ENCODE measurements at places on chromosomes 4 and X.

DNA sequence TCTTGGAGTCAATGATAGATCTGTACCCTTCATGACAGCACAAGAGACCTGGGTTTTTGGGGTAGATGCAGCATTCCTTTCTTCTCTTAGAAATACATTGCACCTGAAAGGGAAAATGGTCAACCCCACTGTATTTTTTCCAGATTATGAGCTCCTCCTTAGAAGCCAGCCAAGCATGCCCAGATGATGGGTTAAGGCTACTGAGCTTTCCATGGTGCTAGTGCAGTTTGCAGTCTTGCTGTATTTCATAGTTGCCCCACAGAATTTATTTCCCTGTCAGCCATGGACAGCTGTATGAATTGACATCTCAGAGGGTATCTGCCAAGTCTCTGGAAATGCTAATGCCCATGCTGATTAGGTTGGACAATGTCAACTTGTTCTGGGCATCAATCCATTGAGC is 73.7 kb upstream of the H2AZ1 start:
- DNase-seq: no peak

GRCh38 chr4:10965196-10965595 is 280.6 kb upstream of the CLNK start:
- peak; percentile 37 for DNase-seq

GRCh38 chr4:133270021-133270570 is 121.0 kb downstream of the PCDH10 start:
- no peak for DNase-seq

- DNase-seq: peak; percentile 74
These were observed 1.8 kb downstream of the MAML3 start for GRCh38 chr4:140152013-140152703.

DNA sequence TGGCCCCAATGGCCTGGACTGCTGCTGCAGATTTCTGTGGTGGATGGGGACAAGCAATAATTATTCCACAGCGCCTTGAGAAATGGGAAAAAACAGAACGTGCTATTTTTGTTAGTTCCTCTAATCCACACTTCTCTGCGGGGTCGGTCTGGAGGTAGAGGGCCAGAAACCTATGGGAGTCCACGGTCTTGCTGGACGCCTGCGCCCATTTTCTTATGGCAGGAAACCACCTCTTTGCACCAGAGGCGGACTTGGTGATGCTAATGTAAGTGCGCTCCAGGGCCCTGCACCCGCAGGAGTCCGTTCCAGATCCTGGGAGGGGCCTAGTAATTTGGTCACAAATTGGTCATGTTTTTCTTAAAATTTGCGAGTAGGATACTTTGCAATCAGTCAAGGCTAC is 25.9 kb upstream of the CLDN24 start:
- DNase-seq: no peak

DNA sequence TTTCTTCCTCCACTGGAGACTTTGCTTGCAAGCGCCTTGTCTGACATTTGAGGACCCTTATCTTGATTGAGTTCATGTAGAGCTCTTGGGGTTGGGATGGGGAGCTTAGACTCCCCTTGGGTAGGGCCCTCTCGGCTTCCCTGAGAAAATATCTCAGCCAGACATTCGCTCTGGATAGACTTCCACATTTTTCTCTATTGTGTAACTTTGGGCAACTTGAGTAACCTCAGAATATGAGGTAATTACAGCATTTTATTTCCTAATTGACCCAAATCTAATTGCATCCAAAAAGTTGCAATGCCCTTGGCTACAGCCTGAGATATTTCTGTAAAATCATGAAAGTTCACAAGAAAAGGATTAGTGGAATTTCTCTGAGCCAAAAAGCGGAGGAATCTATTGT is 102.8 kb upstream of the MXRA5 start:
- no peak for DNase-seq

DNA sequence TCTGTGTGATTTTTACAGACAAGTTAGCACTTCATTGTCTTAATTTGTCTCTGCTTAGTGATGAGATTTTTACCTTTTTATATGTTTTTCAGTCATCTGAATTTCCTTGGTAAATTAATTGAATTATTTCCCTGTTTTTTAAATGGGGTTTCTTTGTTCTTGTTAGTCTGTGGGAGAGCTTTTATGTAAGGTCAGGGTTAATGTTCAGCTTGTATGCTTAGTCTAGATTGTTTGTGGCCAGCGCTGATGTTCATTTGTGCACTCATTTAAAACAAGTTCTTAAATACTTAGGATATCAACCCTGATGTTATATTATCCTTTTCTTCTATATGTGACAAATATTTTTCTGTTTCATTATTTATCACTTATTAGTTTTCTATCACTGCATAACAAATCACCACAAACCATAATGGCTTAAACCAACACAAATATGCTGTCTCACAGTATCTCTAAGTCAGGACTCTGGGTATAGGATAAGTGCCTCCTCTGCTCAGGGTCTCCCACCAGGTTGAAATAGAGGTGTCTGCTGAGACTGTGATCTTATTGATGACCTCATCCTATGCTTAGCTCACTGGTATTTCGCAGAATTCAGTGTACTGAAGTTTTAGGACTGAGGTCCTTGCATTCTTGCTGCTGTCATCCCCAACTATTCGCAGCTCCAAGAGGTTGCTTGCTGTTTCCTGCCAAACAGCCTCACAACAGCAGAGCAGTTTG is 53.2 kb downstream of the ATP10D start:
- no peak for DNase-seq

DNA sequence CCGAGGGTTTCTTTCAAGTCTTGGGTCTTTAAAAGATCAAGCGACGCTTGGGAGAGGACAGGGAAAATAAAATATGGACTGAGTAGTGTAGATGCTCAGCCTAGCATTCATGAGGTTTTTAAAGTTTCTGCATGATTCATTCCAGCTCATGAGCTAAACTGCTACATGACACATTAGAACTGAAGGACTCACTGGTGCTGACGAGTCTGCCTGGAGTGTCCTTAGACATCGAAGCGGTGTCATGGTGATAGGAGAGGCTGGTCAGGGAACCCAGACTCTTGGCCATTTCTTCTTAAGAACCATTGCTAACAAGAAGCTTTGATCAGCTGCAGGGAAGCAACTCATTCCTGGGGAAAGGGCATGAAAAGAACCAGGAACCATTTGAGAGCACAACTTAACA is 158.6 kb downstream of the TRIML1 start:
- no peak for DNase-seq

DNA sequence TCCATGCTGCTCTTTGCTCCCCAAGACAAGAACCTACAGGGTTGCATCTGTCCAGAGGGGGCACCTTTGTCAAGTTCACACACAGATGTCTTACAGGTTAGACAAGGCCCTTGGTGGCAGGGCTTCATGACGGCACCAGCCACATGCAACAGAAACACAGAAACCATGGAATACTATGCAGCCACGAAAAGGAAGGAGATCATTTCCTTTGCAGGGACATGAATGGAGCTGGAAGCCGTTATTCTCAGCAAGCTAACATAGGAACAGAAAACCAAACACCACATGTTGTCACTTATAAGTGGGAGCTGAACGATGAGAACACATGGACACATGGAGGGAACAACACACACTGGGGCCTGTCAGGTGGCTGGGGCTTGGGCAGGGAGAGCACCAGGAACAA is 85.1 kb upstream of the NDP start:
- no peak for DNase-seq

DNA sequence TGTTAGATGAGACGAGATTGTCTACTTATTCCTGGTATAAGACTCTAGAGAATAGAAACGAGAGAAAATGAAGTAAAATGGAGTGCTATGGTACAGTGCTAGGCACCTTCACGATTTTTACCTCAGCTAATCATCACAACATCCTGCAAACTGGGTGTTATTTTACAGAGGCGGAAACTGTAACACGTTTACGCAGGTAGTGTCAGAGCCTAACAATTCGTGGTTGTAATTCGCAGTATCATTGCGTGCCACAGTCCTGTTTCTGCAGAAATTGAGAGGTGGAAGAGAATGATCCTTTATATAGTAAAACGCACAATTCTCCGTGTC is 383 bp upstream of the TBC1D19 start:
- peak; percentile 81 for DNase-seq

DNA sequence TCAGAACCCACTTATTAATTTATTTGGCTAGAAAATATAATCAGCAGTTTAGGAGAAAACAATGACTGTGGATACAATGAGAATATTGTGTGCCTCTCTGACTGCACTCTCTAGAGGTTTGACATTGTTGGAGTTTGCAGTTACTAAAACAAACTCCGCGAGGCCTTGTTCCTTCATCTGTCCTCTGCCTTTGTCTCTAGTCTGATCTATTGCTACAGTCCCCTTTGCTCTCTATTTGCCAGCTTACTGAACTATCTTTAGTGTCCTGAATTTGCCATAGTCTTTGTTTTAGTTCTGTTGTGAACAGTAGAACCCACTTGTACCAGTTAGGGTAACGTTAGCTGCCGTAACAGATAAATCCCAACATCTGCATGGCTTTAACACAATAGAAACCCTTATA is 81.4 kb upstream of the RPS6KA3 start:
- DNase-seq: no peak

DNA sequence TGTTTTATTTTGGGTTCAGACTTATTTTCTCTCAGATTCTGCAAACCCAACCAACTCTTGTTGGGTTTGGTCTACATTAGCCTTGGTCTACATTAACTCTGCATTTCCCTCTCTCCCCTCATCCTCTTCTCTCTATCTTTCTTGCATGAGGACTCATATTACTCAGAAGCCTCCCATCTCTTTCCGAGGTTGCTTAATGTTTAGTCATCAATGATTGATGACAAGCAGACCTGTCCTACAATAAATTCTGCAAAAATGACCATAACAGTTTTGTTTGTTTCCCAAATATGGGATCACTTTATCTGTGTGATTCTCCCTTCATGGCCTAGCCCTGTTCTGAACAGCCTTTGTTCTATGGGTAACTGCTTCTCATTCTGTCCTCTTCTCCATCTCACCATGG is 75.2 kb downstream of the GABRB1 start:
- DNase-seq: no peak

GRCh38 chr4:176319151-176319703 is 539 bp upstream of the SPCS3 start:
- DNase-seq: no peak

GRCh38 chr4:186134257-186134656 is 29.8 kb downstream of the FAM149A start:
- no peak for DNase-seq

- DNase-seq: no peak
These were observed 67.2 kb upstream of the SHISA3 start for GRCh38 chr4:42330002-42330592.

DNA sequence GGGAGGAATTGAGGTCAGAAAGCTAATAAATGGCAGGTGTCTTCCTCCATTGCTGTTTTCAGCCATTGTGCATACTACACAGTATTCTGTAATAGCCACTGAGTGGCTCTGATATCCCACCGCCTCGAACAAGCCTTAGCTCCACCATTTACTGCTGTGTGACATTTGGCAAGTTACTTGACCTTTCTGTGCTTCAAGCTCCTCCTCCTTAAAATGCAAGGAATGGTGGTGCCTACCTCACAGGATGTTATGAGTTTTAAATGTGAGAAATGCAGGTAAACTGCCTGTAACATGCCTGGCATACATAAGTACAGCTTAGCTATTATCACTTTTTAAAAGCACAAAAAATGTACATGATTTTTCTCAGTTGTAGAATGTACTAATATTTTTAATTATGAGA is 421.0 kb downstream of the MAPK10 start:
- DNase-seq: no peak

DNA sequence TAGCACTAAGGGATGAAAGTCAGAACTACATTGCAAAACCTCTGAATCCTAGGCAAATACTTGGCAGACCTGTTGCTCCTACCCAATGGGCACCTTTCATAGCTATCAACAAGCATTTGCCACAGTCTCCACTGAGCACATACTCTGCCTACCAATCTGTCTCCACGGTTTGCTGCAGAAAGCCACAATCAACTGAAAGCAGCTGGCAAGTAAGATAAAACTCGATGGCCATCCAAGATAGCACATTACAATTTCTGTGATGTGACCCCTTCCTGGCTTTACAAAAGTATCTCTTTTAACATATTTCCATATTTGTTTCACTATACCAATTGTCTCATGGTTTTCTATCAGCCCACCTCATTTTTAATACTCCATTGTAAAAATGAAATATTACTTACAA is 1060.5 kb upstream of the INTU start:
- DNase-seq: no peak

DNA sequence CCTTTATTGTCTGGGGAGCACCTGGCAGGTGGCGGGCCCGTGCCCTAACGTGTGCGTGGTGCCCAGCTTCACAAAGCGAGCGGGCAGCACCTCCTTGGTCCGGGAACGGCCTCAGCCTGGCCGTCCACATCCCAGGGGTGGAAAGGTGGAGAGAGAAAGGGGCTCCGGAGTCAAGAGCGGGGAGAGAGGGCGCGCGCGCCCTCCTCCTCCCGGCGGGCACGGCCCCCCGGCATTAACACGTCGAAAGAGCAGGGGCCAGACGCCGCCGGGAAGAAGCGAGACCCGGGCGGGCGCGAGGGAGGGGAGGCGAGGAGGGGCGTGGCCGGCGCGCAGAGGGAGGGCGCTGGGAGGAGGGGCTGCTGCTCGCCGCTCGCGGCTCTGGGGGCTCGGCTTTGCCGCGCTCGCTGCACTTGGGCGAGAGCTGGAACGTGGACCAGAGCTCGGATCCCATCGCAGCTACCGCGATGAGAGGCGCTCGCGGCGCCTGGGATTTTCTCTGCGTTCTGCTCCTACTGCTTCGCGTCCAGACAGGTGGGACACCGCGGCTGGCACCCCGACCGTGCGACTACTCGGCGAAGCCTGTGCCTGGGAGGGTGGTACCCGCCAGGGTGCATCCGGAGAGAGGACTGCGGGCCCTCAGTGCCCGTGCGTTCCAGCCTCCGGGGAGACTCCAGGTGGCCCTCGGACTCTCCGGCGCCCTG is at the start of gene KIT:
Gene KIT, plus strand, starts transcription at position 407 of the 701 bp plus-strand sequence. Its CDS starts 58 bp downstream, at position 465.
- DNase-seq: peak; percentile 75

DNA sequence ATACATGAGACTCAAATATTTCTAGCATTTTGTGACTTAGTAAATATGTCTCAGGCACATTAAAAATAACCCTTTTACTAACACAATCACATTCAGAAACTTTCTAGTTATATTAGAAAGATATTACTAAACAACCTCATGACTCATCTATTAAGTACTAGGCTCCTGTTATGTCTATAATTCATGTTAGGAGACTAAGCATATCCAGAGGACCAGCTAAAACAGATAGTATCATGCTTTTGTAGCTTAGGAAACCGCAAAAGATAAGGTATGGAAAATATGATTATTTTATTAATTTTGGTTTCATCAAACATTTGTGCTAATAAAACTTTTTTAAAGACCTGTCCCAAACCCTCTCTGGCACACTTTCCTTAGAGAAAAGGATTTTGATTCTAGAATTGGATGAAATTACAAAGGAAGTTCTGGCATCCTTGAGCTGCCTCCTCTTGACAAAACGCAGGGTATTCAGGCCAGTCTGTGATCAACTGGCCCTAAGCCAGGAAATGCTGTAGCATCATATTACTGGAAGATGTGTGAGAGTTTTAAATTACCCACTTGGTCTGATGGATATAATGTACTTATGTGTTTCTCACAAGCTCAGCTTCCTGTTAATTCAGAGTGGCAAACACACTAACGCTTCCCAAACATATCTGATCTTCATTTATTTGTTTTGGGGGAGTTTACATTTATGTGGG is 60.4 kb downstream of the NRK start:
- peak; percentile 19 for DNase-seq

Measured in NCI-H2171 treated with DMSO at 0.1 percent for 48 hours (cell line).